Esophagus mucosa (tissue), 1 donor: ENCODE measurements at places on chromosomes 13 and 19.
A peak's percentile ranks its signal among the peaks of the same experiment; 100 is the strongest.

- peak; percentile 25 for ATAC-seq
Observed at GRCh38 chr19:14030997-14031718, 404 bp upstream of the IL27RA start.

GRCh38 chr13:109949397-109949796 lies 163.0 kb upstream of the IRS2 start:
- no peak for ATAC-seq

GRCh38 chr13:99421758-99422585 lies 79.3 kb upstream of the TM9SF2 start:
- ATAC-seq: no peak

DNA sequence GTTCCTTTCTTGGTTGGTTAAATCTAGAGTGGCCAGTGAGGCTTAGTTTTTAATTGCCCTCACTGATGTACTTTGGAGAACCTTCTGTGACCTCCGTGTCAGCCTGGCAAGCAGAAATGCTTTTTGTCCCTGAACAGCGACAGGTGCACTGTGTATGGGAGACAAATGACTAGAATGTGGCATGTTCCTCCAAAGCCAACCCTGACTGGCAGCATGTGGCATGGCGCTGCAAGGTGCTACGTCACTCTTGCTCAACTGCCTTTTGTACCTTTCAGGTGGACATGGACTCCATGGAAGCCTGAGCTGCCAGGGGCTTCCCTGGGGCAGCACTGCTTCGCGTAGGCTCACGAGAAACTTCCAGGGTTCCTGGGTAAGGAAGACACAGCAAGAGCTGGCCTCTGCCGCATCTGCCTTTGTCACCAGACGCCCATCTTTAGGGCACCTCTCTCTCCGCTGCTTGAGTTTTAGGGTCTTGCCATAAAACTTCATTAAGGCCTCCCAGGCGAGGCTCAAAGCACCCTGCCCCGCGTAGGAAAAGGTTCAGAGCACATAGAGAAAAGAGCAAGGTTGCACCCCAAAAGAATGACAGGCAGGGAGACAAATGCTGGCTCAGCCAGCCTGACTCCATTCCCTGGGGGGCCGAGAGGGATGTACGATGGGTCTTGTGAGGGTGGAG lies 167.1 kb upstream of the SOX1 start:
- no peak for ATAC-seq

DNA sequence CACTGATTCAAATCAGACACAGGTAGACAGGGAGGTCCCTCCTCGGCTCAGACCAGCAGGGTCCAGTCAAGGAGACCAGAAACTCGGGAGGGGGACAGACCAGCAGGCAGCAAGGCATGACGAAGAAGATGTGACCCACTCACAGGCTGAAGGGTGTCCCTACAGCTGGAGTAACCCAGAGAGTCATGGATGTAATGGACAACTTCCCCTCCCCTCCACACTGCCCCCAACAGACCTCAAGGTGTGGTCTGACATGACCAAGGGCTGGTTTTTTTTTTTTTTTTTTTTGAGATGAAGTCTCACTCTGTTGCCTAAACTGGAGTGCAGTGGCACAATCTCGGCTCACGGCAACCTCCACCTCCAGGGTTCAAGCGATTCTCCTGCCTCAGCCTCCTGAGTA lies 34.1 kb downstream of the PBX4 start:
- ATAC-seq: no peak

- no peak for ATAC-seq
Observed at GRCh38 chr13:18943273-18943672, 238.4 kb downstream of the TUBA3C start.
